DMS53 (cell line): ENCODE measurements at places on chromosomes 2 and 18.

GRCh38 chr2:158482594-158482993 lies 25.8 kb downstream of the PKP4 start:
- DNase-seq, result no peak

- no peak for DNase-seq
These were observed 83.9 kb downstream of the CERS6 start for GRCh38 chr2:168539945-168540344.

- DNase-seq, result no peak
These were observed 109.4 kb upstream of the TMEM200C start for GRCh38 chr18:6004683-6005082.

DNA sequence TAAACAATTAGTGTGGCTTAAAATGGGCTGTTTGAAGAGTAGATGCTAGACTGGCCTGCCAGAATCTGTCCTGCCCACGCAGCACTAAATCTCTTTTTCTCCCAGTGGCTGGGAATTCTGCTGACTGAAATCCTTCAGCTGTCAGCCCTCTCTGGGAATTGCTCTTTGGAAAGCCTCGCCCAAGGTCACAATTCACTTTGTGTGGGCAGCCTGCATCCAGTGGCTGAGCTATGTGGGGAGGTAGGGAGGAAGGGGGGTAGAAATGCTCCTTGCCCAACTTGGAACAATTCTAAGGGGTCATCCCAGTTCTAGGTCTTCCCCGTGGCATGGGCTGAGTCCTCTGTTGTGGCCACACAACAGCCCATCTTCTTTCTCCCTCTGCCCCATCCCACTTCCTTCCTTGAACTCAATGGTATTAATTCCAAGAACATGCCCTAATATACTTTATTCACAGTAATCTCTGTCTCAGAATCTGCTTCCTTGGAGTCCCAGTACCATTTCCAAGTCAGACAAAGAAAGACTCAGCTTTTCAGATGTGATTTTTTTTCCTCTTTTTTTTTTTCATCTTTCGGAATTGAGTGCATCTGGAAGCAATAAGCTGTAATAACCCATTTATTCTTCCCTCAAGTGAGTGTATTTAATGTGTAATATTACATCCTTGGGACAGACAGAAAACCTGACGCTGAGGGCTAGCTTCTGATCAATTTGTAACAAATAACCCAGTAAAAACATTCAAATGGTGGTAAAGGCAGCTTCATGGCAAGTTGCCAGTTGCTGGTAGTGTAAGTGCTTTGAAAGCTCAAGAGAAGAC lies 189.4 kb downstream of the GPD2 start:
- DNase-seq, result no peak

GRCh38 chr2:110717734-110718133 lies 14.6 kb upstream of the ACOXL start:
- DNase-seq, result no peak

DNA sequence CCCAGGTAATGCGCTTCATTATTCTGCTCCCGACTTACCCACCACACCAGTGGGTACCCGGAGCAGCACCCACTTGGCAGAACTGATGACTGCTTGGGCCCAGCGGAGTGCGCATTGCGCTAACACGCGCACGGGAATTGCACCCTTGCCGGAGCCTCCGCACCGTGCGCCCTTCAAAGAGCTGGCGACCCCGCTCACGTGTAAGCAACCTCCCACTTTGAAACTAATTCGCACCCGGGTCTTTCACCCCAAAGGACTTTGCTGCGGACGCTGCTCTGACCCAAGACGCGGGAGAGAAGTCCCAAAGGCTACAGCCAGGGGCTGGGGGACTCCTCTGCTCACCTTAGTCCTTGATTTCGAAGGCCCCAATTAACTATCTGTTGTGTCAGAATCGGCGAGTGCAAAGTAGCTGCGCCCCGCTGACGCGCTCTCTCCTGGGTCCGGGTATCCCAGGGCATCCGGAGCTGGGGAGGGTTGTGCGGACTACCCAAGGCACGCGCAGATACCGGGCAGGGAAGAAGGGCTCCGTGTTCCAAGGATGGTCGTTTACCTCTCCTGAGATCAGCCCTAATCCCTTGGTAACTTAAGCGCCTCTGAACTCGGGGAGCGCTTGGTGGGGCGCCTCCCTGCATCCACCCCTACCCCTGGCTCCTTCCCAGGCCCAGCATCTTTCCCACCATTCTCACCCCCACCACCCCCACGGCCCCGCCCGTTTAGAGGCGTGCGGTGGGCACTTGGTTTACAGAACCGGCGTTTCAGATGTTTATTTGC lies 13.1 kb upstream of the SATB2 start:
- peak; percentile 54 for DNase-seq

DNA sequence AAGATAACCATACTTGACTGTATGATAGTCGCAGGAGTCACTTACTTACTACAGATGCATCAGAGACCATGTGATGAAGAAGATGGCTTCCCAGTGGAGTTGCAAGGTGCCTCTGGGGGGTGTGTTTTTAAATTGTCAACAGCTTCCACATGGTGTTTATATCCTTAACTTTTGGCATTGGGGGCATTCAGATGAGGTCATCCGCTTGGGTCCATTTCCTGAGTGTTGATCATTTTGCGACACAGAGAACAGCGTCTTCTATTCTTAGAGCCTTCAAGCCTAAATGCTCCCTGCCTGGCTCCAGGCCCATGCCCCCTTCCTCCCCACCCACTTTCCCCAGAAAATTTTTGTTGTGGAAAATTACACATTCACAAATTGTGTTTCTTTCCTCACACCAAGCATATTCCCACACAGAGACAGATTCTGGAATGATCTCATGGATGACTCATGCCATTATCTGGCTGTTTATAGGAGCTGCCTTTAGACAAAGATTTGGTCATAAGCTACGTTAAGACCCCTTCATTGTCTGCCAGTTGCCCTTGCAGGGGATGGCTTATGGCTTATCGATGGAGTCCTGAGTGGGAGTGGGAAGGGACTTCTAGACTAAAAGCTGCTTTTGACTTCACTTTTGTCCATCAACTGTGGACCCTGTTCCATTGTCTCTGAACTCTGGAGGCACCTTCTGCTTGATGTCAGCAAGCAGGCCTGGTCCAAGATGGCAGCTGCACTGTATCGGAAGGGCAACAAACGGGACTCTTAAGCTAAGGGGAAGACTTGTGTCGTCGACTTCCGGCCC lies 91.8 kb downstream of the CABLES1 start:
- DNase-seq, result peak; percentile 76

- DNase-seq, result no peak
These were observed 97.6 kb downstream of the MYCN start for GRCh38 chr2:16037808-16038457.

GRCh38 chr2:104443145-104443544 lies 410.8 kb upstream of the POU3F3 start:
- no peak for DNase-seq

- DNase-seq, result peak; percentile 35
These were observed 206.3 kb downstream of the ARL6IP6 start for GRCh38 chr2:152924722-152925121.

GRCh38 chr2:106708209-106708608 lies 177.8 kb downstream of the ST6GAL2 start:
- DNase-seq, result no peak

- no peak for DNase-seq
These were observed 16.2 kb downstream of the ACTG2 start for GRCh38 chr2:73908689-73909652.

DNA sequence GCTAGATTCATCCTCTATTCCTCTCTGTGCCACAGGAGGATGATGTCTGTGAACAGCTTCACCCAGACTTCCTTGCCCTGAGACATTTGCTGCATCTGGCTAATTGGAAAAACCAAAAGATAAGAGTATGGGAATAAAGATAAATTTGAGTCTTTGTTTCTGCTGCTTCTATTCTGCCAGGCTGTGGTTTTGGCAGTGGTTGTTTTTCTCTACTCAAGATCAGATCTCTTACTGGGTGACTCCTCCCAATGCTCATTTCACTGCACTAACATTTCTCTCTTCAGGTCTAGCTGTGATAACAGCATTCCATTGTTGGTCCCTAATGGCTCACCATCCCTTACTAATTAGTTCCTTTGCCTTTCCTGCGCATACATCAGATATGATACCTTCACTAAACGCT lies 89.5 kb downstream of the CALCRL start:
- no peak for DNase-seq

DNA sequence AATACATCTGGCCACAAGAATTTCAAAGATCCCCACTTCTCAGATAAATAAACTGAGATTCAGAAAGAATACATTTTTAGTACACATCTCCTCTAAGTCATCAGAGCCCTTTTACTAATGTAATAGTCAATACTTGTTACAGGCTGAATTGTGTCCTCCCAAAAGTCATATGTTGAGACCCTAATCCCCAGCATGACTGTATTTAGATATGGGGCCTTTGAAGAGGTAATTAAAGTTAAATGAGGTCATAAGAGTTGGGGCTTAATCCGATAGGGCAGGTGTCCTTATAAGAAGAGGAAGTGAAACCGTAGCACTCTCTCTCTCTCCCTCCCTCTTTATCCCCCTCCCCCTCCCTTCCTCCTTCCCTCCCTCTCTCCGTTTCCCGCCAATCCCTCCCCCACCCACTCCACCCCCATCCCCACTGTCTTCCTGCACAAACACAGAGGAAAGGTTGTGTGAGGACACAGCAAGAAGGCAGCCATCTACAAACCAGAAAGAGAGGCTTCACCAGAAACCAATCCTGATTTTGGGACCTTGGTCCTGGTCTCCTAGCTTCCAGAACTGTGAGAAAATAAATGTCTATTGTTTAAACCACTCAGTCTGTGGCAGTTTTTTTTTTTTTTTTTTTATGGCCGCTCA lies 66.6 kb upstream of the ZNF397 start:
- peak; percentile 88 for DNase-seq

GRCh38 chr2:21258082-21258481 lies 134.3 kb downstream of the TDRD15 start:
- no peak for DNase-seq
